ENCODE measurements at places on chromosomes 3 and 15.

- DNase-seq, result no peak
Measured at GRCh38 chr3:6179761-6180160, 681.2 kb upstream of the GRM7 start.

GRCh38 chr15:40807888-40808461 lies 702 bp upstream of the DNAJC17 start:
- DNase-seq, result no peak

- peak; percentile 32 for DNase-seq
Measured at GRCh38 chr15:54082836-54083492, 104.7 kb downstream of the UNC13C start.

GRCh38 chr15:84987949-84988624 lies 6.4 kb downstream of the PDE8A start:
- DNase-seq, result no peak

GRCh38 chr3:126364130-126364695 lies 7.0 kb upstream of the KLF15 start:
- DNase-seq, result no peak

DNA sequence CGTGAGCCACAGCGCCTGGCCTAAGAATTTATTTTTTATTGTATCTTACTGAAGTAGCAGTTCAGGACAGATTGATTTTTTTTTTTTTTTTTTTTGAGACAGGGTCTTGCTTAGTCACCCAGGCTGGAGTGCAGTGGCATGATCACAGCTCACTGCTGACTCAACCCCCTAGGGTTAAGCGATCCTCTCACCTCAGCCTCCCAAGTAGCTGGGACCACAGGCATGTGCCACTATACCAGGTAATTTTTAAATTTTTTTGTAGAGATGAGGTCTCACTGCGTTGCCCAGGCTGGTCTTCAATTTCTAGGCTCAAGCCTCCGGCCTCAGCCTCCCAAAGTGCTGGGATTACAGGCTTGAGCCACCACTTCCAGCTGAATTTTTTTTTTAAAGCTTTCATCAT lies 99.8 kb upstream of the HERC1 start:
- no peak for DNase-seq

GRCh38 chr3:30293621-30294240 lies 312.7 kb upstream of the TGFBR2 start:
- no peak for DNase-seq

DNA sequence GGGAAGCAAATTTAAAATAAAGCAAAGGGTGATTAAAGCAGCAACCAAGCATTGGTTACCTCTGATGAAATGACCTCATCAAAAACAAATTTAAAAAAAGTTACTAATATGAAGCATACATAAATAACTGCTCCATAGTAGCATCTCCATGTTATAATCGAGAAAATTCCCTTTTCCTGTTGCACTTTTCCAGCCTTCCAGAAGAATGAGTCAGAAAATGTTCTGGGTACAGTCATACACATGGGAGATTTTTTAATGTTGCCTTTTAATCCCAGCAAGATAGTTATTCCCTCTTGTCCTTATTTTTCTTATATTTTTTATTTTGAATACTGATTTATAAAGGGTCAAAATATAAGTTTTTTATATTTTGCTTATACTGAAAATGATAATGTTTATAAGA lies 2.6 kb upstream of the TMCO5A start:
- no peak for DNase-seq

GRCh38 chr3:194373899-194374298 lies 4.4 kb upstream of the LRRC15 start:
- DNase-seq, result no peak

DNA sequence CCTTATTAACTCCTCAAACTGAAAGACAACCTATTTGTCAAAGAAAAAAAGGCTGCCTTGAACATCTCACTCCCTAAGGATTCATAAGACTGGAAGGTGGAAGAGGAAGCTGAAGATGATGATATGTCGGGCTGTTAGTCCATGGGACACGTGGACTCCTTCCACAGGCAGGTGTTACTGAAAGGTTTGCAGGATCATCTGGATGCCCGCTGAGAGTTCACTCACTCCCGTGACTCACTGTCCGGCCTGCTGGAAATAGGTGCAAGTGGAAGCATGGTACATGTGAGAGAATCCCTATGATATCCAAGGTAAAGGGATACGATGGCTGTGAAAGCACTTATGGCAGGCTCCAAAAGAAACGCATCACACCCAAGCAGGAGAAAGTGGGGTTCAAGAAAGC lies 33.3 kb upstream of the FBN1 start:
- DNase-seq, result no peak

DNA sequence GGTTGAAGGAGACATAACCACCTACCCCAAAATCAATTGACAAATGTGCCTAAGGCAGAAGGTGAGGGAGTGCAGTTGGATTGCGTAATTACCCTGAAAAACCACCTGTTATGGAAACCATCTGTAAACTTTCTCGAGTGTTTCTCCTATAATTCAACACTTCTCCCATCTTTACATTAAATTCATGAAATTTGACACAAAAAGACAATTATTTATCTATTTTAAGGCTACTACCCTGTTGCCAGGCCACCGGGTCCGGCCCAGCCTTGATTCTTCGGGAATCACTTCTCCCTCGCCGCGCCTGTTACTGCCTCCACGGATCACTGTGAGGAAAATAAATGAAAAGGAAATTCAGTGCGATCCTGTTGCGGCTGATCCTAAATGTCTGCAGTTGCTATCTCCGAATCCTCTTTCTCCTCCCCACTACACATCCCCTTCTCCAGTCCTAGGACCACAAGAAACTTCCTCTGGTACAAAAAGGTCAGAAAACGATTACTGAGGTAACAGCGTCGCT lies 646 bp downstream of the IQCB1 start:
- DNase-seq, result peak; percentile 8
